ENCODE measurements at places on chromosomes 12 and 14.

GRCh38 chr12:47155457-47156166, 75.9 kb upstream of the AMIGO2 start:
- no peak for DNase-seq

DNA sequence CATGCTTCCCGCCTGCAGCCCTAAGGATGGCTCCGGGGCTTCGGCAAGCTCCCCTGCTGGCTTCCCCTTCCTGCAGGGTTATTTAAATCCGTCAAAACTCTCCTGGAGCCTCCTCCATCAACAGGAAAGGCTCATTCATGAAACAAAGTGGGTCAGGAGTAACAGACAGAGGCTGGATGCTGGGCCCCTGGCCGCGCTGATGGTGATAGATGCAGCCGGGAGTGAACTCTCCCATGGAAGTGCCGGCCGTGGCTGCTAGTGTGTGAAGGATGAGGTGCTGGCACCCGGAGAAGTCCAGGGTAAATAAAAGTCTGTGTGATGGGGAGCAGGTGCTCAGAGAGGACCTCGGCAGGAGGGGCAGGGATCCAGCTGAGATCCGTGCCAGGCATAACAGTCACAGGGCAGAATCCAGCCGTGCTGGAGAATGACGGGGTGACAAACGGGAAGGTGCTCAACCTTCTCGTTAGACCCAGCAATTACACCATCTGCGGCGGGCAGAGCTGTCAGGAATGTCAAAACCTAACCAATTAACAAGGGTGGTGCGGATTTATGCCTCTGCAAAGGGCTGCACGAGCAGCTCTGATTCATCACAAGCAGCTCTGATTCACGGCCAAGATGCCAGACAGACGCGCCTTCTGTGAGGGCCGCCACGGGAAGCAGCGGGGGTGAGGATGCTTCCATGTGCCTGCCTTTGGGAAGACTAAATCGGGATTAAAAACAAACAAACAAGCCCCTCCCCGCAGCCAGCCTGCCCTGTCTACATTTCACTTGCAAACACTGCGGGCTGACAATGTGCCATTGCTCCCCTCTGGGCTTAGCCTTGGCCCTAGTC, 55.6 kb downstream of the SYNE3 start:
- no peak for DNase-seq

GRCh38 chr14:96039633-96040311, 610 bp downstream of the C14orf132 start:
- no peak for DNase-seq

DNA sequence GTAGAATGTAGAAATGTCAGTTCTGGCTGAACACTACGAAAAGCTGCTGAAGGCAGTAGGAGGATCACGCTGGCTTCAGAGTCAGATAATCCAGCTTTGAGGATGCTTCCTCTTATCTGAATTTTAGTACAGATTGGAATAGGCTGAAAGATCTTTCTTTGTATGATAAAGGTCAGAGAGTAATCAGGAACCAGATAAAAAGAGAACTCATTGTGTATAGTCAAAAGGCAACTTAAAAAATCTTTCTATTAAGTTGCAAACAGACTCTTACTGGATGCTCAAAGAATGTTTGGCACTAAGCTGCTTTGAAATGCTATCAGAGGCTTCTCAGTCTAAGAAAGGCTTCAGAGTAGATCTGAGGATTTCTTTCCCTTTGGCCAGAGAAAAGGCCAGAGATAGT, 21.8 kb upstream of the TRHDE start:
- no peak for DNase-seq

DNA sequence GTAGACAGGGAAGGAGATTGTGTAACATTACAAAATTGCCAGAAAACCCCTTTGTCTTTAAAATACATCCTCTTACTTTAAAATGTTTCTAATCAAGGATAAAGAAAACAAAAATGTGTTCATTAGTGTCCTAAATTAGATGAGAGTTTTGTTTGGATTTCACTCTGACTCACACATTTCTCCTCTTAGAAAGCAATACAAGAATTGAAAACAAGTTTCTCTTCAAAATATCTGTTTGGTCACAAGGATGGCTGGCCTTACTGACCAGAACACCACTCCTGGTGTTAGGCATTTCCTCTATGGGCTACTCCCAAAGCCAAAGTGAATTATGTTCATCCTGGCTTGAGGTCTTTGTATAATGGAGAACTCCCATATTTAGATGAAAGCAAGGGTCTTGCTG, 6.4 kb downstream of the GUCY2C start:
- DNase-seq, result no peak

GRCh38 chr12:45834809-45835208, 105.3 kb downstream of the ARID2 start:
- no peak for DNase-seq

GRCh38 chr12:5170844-5171243, 127.2 kb downstream of the KCNA5 start:
- no peak for DNase-seq

DNA sequence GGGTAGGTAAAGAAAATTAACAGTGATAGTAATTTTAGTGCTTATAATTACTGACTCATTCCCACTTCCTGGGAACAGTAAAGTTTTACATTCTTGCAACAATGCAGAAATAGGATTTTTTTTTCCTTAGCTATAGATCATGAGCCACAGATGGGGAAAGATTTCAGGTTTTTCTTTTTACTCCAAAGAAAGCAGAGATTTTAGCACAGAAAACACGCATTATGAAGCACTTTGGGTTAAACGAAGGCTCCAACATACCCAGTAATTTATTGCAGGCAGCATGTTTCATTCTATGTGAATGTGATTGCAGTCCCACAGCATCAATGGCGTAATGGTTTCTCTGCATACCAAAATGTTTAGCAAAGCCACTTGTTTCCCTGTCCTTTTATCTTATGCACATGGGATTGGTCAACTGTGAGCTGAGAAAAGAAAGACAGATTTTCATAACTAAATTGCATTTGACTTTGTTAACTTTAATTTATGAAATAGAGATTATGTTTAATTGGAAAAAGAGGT, 124.6 kb upstream of the E2F7 start:
- no peak for DNase-seq

- no peak for DNase-seq
These were observed 59.9 kb downstream of the BMP4 start for GRCh38 chr14:53896726-53897125.
